ENCODE measurements at places on chromosomes 13 and 19.

DNA sequence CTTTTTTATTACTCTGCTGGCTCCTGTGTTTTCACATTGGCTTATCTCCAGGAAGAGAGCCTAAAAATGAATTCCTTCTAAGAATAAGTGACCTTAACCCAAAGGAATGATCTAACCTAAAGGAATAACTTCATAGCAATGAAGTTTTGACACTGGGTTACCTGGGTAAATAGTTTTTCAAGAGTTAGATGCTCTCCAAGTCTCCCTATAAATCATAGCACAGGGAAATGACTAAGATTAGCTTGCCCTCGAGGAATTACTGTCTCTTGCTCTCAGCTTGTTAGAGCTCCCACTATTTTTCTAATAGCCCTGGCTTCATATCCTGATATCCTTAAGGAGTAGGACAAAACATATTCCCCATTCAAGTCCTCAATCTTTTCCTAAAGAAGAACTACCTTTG lies 66.3 kb downstream of the SPRY2 start:
- DNase-seq, result no peak

GRCh38 chr13:31056644-31057271 lies 104.9 kb downstream of the HSPH1 start:
- no peak for DNase-seq

DNA sequence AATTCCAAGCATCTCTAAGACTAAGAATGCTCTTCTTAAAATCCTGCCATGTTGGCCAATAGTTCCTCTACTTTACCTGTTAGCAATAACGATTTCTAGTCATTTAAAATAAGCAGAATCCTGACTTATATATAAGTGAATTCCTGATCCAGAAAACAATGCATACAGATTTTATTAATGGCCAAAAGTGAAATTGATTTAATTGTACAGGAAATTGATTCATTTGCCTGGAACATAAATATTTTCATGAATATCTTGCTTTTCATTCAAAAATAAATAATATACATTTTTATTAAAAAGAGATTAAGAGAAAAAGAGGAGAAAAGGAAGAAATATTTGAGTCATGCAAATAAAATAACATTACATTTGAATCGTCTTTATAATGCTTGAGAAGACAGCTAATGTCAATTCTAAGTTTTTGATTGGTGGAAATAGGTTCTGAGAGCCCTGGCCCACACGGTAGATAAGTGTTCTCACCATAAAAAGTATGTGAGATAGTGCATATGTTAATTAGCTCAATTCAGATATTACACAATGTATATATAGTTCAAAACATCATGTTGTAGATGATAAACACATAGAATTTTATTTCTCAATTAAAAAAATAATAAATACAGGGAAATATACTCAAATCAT lies 323.2 kb upstream of the MIR17HG start:
- no peak for DNase-seq

- DNase-seq, result no peak
Measured at GRCh38 chr13:80437231-80437630, 96.3 kb upstream of the SPRY2 start.

DNA sequence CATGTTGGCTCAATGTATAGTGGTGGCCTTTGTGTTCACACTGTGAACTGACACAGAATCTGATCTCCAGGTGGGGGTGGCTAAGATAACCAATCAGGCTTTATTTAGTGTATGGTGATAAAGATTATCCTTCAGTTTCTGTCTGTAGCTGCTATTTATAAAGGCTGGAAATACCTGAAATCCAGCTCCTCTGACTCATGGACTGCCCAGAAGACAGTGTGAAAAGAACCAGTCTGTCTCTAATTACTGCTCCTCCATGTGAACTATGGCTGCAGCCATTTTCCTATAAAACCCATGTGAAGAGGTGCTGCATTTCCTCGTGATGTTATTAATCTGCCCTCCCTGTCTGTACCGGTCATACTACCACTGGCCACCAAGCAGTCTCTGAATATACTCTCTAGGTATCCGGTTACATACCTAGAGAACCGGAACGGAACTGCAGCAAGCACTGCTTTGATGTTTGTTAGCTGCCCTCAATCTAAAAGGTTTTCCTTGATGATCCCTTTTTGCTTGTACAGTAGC lies 238.0 kb downstream of the LHFPL6 start:
- no peak for DNase-seq

DNA sequence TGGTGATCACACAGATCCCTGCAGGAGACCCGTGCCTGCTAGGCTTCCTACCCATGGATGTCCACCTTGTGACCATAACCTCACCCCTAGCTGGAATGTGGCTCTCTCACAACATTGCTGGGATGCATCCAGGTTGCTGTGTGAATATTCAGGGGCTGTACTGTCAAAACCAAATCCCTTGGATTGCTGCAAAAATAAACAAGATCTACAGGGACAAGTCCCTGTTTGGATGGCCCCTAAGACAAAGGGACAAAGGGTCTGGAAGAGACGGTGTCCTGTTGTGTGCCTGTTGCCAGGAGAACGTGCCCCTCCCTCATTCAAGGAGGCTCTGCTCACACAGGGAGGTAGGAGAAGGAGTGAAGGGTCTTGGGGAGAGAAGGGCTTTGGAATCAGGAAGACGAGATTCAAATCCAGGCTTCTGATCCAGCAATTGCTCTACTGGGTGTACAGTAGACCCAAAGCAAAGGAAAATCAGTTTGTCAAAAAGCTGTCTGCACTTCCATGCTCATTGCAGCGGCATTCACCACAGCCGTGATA lies 89.2 kb upstream of the WASF3 start:
- DNase-seq, result no peak

DNA sequence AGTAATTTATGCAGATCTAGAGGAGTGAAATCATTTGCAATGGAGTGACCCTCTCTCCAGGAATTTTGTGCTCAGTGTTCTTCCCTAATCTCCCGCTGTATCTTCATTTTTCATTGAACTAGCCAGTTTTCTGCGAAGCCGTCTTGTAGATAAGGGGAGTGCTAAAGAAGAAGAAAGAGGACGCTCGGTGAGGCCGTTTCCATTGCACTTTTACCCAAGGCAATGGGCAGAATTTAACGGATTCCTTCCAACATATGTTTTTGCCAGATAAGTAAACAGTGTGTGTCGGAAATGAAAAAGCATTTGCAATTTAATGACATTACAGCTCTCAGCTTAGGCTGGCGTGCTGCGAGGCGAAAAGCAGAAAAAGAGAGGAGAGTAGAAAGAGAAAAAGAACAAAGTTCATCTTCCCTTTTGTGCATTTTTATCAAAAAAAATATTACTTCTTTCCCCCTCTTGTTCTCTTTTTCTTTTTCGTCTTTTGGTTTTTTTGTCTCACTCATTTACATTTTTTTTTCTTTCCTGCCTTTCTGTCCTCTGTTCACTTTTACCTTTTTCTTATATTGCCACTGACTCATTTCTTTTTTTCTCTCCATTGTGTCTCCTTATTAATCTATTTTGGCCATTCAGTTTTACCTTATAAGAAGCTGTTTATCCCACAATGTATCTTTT lies 49.9 kb downstream of the SOX21 start:
- DNase-seq, result no peak

GRCh38 chr13:36261011-36261410 lies 36.6 kb downstream of the CCDC169 start:
- DNase-seq, result no peak

- DNase-seq, result no peak
Measured at GRCh38 chr19:3969435-3970312, 1.2 kb downstream of the DAPK3 start.

DNA sequence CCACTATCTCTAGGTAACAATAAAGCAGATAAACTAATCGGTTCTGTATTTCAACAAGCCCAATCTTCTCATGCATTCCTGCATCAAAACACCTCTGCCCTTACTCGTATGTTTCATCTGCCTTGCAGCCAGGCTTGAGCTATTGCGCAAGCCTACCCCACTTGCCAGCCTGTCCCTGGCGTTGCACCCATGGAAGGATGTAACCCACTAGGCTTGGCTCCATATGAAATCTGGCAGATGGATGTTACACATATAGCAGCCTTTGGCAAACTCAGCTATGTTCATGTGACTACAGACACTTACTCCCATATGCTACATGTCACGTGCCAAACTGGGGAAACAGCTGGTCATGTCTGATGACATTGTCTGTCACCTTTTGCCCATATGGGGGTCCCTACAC lies 11.9 kb upstream of the ZNF549 start:
- no peak for DNase-seq

Measured in activated CD4-positive, alpha-beta T cell treated with anti-CD3 and anti-CD28 coated beads for 36 hours (primary cell).